ENCODE measurements at places on chromosomes 7 and 10.

GRCh38 chr7:46450425-46450824, 529.4 kb upstream of the IGFBP3 start:
- DNase-seq: no peak

DNA sequence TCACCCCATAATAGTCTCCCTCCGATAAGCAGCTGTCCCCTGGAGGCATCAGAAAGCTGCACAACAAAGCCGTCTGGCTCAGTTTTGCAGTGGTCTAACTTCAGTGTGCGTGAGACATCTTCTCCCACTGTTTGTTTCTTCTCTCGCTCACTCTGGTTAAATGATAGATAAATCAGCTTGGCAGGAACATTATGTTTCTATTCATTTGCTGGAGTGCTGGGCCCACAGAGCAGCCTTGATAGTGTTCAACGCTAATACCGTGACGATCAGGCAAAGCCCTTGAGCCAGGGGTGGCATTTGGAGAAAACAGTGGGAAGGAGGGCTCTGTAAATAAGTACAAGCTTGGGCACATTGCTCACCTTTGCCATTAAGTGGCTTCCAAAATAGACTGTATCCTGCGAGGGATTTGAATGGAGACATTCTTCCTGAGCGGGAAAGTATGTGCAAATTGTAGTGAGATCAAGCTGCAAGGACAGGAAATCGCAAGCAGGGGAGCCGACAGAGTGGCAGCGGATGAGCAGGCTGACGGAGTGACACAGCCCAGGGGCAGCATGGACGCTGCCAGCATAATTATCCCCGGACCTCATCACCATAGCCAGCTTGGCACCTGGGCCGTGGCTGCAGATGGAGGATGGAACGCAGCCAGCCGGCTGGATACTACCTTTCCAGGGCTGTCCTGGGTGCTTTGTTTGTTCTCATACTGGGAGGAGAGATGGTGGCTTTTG, 256.8 kb upstream of the FZD8 start:
- DNase-seq: no peak

DNA sequence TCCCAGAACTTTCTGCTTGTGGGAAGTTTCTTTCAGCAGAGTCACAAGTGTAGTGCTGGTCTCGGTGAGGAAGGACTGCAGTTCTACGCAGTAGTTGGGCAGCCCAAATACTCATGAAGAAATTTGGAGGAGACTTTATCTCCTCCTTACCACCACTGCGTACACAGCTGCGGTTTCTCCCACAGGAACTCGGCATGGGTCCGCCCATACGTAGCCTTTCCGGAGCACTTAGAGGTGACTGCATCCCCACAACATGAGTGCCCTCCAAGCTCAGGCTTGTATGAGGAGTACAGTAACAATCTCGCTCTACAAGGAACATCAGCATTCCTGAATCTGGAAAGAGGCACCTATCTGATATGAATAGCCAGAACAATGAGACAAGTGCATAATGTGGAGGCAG, 549.2 kb upstream of the SEMA3D start:
- no peak for DNase-seq

DNA sequence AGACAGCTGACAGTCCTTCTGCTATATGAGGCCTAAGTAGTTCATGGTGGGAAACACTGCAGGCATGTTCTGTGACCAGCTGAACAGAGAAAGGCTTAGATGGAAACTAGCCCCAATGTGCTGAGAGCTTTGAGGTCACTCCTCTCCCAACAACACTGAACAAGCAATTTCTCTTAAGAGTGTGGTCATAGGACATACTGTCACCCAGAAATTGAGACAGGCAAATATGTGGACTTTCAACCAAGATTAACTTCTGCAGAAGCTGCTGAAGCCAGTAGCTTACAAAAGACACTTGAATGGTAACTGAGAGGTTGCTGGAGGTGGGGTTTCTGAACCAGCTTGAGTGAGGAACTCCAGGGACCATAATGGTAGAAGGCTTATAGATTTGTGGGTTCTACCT, 38.9 kb upstream of the UNC5B start:
- no peak for DNase-seq

DNA sequence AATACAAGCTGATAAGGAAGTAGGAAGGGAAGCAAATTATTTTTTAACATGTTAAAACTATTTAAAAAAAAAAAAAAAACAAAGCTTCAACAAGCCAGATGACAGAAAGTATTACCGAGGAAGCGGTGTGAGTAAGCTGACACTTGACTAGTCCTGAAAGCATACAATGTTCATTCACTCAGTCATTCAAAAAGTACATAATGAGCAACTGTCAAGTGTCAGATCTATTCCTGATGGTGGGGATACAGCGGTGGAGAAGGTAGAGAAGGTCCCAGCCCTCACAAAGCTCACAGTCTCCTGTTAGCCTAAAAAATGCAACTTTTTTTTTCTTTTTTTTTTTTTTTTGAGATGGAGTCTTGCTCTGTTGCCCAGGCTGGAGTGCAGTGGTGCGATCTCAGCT, 40.0 kb downstream of the RAPGEF5 start:
- no peak for DNase-seq

GRCh38 chr10:18308600-18308999, 168.4 kb downstream of the CACNB2 start:
- DNase-seq: no peak

- DNase-seq: no peak
Measured at GRCh38 chr7:22849172-22849571, 26.5 kb upstream of the TOMM7 start.

DNA sequence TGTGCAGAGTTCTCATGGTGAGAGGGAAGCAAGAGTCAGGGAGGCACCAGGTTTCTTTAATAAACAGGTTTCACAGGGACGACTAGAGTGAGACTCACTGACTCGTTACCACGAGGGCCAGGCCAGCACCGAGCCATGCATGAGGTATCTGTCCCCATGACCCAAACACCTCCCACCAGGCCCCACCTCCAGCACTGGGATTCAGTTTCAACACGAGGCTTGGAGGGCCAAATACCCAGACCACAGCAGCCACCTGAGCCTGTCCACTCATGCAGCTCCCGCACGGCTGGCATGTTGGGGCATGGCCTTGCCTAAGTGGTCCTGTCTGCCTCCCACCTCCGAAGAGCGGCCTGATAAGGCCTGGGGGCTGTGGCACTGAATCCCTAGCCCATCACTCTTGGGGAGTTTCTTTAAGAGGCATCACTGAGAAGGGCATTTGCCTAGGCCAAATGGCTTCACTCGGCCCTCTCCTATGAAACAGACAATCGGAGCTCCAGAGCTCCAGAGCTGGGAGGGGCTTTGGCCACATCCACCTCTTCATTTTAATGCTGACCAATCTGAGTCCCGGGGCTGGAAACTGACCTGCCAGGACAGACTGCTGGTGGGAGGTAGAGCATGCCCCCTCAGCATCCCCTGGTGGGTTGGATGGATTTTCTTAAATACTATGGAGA, 157.8 kb downstream of the DNAJB6 start:
- DNase-seq: no peak

- no peak for DNase-seq
Measured at GRCh38 chr7:28423112-28423511, 10.8 kb downstream of the CREB5 start.

Data from stimulated activated naive CD4-positive, alpha-beta T cell (primary cell).